ENCODE measurements at places on chromosomes 1 and 21.

- no peak for DNase-seq
These were observed 323.0 kb upstream of the USP25 start for GRCh38 chr21:15406791-15407190.

- DNase-seq = no peak
These were observed 43.3 kb downstream of the SIPA1L2 start for GRCh38 chr1:232586679-232587078.

GRCh38 chr1:47592296-47593012 lies 154.6 kb downstream of the FOXD2 start:
- DNase-seq = no peak

- no peak for DNase-seq
These were observed 180.0 kb downstream of the PLPP3 start for GRCh38 chr1:56399326-56399725.

DNA sequence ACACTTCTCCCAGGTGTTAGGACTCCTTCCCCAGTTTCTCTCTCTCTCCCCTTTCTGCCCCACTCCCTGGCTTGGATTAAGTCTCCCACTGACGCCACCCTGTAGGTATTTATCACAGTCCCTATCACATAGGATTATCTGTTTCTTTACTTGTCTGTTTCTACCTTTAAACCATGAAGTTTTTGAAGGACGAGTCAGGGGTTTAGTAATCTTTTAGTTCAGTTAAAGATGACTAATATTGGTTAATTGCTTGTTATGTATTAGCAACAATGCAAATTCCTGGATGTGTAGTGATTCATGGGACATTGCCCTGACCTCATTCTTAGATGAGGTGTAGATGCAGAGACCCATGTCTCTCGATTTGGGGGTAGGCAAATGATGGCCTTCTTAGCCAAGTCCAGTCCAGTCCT lies 6.4 kb downstream of the LAMC1 start:
- no peak for DNase-seq

DNA sequence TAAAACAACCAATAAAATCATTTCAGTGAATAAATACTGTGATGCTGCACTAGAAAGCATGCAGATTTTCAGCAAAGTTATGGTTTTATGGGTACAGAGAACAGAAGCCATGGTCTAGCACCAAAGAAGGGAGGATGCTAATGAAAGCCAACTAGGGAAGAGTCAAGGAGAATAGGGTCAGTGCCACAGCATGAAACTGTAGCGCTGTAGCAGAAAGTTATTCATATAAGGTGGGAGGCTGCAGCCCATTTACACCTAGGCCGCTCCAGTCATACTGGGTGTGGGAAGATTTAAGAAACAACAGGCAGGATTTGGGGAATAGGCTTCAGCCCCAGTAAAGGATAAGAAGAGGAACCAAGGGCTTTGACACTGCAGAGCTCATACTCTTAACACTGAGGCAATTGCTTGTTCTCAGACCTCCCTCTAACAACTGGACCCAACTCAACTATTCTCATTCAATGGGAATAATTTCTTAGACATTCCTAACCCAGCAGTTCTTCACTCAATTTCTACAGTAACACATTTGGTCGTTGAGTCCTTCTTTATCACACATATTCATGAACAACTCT lies 4.4 kb downstream of the IFI16 start:
- no peak for DNase-seq

- no peak for DNase-seq
These were observed 131.3 kb downstream of the EIF4G3 start for GRCh38 chr1:21045351-21045750.

GRCh38 chr21:36127250-36127904 lies 7.5 kb upstream of the CBR3 start:
- no peak for DNase-seq

GRCh38 chr1:110643879-110644472 lies 30.8 kb downstream of the KCNA3 start:
- DNase-seq = no peak

GRCh38 chr1:150259217-150259616 lies 1.6 kb downstream of the CA14 start:
- no peak for DNase-seq

DNA sequence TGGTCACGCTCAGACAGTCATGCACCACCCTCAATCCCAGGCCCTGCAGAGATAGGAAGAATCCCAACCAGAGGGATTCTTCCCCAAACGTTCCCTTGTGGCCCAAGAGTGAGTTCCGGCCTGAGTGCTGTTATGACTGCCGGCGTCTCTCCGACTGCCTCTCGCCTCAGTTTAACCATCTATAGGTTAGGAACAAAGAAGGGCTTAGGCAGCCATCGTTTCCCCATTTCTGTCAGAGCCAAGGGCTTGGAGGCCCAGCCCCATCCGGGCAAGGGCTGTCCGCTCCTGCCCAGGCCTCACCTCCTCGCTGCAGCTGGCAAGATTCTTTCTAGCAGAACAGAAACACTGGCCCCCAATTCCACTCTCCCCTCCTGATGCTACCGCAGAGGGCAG lies 58.7 kb downstream of the STUM start:
- DNase-seq = no peak

GRCh38 chr1:7694600-7695496 lies 76.2 kb upstream of the VAMP3 start:
- no peak for DNase-seq

GRCh38 chr1:100972185-100972584 lies 53.4 kb downstream of the DPH5 start:
- DNase-seq = no peak

- DNase-seq = no peak
These were observed 53.8 kb upstream of the SYT14 start for GRCh38 chr1:209884249-209884648.

DNA sequence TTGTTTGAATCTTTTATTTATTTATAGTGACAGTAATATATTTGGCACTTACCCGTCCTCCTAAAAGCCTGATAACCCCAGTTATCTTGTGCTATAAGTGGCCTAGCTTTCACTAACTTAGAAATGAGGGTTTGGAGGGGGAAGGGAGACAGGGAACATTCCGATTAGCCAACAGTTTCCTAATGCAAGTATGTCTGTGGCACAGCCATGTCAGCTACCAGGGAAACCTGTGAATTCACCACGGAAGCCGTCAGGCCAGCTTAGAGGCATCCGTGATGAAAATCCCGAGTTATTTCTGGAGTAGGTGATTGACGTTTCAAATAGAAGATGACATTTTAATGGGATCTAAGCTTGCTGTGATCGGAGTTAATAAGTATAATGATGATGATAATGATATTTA lies 39.4 kb upstream of the BCL10 start:
- no peak for DNase-seq

DNA sequence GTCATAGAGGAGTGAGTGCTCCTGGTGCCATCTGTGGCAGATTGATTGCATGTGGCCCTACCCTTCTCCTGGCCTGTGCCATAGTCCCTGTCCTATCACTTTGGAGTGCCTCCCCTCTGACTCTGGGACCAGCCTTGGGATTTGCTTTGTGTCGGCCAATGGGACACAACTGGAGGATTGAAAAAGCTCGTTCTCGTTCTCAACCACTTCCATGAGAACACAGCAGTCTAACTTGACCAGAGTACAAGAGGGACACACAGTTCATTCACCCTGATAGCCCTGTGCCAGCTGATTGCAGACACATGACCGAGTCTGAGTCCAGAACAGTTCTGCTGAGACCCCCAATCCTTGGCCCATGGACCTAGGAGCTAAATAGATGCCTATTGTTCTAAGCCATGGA lies 47.8 kb downstream of the C1orf198 start:
- DNase-seq = no peak

GRCh38 chr1:228830954-228831481 lies 95.7 kb downstream of the RHOU start:
- DNase-seq = peak; percentile 28

DNA sequence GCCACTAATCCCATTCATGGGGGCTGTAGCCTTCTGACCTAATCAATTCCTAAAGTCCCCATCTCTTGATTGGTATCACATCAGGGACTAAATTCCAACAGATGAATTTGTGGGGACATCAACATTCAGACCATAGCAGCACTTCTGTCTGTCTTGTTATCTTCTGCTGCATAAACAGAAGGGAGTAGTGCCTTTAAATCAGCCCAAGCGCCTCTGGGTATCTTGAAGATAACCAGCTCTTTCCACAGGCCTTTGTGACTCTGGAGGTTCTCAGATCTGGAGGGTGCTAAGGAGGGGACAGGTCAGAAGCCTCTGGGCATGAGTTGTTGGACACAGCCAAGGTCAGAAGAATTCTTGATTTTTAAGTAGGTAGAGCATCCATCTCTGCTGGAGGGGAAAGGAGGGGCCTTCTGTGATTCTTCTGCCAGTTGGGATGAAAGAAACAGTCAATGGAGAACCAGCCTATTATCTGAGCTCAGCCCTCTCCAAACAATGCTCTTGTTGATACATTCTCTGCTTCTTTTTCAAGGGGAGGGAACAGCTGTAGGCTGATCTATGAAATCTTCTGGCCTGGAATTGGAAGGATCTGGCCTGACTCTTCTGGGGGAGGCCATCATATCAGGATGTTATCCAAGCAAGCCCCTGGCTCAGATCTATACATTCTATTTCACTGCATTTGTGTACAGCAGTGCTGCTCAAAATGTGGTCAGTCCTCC lies 31.3 kb upstream of the LRIG2 start:
- no peak for DNase-seq

DNA sequence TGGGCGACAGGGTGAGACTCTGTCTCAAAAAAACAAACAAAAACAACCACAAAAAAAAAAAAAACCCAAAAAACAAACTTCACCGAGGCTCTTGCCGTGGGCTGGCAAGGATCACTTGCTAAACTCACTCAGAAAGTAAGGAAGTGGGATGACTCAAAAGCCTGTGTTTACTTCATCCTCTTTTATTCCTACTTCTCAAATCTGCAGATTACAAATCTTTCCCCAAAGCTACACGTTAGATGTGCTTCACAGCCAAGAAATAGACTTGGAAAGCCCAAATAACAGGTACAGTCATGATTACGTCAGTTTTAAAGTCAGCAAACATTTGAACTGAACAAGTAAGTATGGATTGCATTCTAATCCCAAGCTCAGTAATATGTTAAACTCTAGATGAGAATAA lies 359.3 kb downstream of the ADGRL2 start:
- no peak for DNase-seq

- no peak for DNase-seq
These were observed 32.8 kb downstream of the ELK4 start for GRCh38 chr1:205598841-205599668.

DNA sequence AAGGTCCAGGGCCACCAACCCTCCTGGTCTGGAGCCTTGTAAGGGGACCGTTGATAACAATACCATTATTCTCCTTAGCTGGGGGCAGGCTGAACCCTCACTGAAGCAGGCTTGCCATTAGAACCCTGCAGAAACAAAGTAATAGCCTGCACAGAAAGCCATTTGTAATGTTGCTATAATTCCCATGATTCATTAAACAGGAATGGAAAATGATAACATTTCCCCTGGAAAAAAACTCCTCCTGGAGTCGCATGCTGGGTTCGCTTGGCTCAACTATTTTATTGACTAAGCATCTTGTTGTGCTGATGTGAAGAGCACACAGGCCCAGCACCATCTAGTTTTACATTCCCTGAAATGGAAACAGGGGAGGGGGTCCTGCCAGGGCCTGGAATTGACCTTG lies 155.6 kb upstream of the CSF3R start:
- no peak for DNase-seq

GRCh38 chr1:235006132-235006721 lies 122.4 kb downstream of the TOMM20 start:
- DNase-seq = no peak

- no peak for DNase-seq
These were observed 1093.6 kb upstream of the B3GALT2 start for GRCh38 chr1:194279975-194280374.

DNA sequence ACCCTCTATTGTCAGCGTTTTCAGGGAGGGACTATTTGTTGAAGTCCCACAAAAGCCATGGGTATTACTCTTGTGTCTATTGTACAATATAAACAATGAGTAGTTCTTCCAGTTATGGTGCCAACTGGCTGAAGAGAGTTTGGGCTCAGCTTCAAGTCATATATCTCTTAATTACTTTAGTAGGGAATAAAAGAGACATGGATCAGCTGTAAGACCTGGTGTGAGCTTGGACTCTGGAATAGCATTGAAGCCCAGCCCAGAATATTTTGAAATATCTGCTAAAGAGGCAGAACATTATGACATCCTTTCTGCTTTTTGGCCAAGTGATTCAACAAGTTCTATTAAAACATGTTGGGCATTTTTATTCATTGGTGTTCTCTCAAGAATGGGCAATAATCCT lies 224.9 kb downstream of the BACH1 start:
- no peak for DNase-seq

DNA sequence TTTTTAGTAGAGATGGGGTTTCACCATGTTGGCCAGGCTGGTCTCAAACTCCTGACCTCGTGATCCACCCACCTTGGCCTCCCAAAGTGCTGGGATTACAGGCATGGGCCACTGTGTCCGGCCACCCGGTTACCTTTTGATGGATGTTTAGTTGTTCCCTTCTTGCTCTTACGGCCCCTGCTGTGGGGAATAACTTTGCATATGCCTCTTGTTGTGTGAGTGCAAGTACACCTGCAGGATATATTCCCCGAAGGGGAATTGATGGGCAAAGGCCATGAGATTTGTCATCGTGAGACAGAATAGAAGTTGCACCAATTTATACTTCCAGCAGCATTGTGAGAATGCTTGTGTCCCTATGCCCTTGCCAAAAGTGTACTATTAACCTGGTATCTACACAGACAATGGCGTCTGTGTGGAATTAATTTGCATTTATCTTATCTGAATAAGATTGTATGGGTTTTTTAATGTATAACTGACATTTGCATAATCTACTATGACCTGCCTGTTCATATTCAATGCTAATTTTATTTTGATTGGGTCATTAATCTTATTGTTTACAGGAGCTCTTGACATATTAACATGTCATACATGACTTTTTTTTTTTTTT lies 8.1 kb downstream of the IL6R start:
- DNase-seq = no peak

GRCh38 chr1:176619261-176619660 lies 156.3 kb downstream of the PAPPA2 start:
- no peak for DNase-seq

DNA sequence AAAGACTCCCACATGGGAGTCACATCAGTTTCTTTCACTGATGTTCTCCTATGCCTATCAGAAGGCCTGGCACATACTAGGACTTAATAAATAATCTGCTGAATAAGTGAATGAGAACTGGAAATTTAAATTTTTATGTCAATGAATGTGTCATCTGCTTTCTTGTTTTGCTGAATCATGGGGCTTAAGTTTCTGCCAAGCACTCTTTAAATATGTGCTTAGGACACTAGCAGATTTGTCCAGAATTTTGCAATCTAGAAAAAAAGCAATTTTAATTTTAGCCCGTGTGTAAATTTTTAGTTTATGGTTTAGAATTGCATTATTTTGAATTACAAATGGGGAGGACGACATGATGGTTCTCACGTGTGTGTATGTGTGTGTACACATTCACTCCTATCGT lies 803.1 kb downstream of the USP25 start:
- no peak for DNase-seq

DNA sequence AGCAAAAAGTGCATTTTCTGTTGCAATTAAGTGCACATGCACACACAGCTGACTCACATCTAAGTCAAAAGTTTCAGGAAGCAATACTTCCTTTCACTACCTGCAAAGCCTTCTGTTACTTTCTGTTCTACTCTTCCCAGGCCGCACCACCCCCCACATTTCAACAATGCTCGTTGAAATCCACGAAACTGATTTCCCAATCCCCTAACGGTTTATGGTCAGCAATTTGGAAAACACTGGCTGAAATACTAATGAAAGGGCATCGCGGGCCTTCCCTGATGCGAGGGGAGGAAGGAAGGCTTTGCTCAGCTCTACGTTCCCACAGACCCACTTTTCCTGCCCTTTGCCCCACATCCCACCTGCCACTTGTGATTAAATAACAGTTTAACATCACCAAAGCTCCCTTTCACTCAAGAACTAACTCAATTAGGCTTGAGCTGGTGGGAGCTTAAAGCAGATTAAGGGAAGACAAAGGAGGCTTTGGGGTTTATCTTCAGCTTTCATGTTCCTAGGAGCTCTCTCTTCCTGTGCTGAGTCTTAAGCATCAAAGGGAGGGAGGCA lies 243.2 kb upstream of the RAB4A start:
- DNase-seq = peak; percentile 30
